ENCODE measurements at places on chromosomes 11 and 22.
A peak's percentile ranks its signal among the peaks of the same experiment; 100 is the strongest.

GRCh38 chr22:48755059-48755949, 1072.4 kb downstream of the BRD1 start:
- DNase-seq = no peak

DNA sequence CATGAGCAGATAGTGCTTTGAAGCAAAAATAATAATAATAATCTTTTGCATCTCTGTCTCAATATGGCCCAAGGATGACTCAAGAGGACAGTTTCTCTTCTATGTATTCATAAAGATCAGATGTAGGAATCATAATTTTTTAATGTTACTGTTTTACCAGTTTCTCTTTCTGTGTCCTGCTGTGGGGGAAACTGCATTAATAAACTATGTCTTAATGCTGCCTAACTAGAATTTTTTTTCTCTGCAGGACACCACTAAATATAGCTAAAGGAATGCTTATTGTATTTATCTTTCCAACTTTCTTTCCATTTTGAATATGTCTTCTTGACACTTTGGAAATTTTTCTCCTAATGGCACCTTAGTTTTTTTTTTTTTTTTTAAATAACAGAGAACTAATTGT, 6.5 kb downstream of the FJX1 start:
- DNase-seq = no peak

DNA sequence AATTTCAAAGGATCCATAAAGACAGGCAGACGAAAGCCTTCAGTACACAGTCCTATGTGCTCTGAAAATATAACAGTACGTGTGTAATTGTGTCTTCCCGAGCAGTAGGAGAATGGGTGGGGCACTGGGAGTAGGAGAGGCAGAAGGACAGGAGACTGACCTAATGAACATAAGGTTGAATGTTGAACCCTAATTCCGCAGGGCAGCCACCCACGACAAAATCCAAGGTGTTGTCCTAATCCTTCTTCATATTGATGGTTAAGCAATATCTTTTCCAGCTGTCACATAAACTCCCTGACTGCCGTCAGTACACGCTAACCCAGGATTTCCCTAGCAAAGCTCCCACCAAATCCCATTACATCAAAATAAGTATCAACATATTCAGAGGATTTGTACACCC, 34.5 kb downstream of the SPATA19 start:
- DNase-seq = no peak

DNA sequence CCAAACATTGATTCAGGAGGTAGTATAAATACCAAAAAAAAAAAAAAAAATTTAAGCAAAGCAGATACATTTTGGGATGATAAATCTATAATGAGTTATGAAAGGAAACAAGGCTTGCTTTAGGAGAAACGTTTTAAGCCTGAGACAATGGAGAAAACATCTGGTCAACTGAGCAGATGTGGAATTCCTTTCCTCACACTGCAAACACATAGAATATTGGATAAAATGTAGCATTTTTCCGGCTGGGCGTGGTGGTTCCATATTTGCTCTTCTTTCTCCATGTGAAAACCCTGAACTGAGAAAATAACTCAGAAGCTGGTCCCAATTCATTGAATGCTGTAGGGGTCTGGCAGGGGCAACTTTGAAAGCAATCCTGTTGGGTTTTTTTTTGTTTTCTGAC, 33.9 kb downstream of the ENDOD1 start:
- no peak for DNase-seq

- DNase-seq = no peak
These were observed 62.3 kb downstream of the AHNAK start for GRCh38 chr11:62484352-62484751.

DNA sequence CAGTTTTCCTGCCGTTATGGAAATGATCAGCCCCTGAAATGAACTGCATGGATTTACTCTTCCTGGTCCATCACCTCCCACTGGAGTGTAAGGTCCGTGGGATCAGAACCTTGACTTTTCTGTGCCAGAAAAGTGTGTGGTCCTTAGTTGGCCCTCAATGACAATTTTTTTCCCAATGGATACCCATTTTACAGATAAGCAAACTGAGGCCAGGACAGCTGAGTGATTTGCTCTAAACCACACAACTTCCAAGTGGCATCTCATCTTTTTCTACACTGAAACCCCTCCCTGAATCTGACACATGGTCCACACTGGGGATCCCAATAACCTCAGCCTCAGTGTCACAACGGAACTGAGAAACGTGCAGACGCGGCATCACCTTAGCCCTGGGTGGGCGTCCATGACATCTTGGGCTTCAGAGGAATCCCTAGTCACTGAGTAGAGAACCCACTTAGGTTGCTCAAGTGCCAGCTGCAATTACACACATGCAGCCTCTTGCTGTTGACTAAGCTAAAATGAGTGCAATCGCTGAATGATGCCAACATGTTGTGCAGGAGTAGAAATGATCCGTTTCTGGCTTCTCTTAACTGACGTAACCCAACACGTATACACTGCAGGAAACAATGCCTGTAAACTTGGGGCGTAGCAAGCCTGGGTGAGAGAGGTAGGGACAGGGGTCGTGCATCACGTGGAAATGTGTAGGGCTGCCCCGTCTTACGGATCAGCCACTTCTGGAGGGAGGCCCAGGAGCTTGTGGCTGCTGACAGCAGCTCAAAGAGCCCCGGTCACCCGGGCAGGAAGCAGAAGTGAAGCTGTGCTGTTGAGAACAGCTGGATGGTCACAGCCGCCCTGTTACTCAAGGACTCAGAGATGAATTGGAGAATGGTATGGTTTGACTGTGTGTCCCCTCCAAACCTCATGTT, 136.3 kb downstream of the SHANK2 start:
- no peak for DNase-seq

DNA sequence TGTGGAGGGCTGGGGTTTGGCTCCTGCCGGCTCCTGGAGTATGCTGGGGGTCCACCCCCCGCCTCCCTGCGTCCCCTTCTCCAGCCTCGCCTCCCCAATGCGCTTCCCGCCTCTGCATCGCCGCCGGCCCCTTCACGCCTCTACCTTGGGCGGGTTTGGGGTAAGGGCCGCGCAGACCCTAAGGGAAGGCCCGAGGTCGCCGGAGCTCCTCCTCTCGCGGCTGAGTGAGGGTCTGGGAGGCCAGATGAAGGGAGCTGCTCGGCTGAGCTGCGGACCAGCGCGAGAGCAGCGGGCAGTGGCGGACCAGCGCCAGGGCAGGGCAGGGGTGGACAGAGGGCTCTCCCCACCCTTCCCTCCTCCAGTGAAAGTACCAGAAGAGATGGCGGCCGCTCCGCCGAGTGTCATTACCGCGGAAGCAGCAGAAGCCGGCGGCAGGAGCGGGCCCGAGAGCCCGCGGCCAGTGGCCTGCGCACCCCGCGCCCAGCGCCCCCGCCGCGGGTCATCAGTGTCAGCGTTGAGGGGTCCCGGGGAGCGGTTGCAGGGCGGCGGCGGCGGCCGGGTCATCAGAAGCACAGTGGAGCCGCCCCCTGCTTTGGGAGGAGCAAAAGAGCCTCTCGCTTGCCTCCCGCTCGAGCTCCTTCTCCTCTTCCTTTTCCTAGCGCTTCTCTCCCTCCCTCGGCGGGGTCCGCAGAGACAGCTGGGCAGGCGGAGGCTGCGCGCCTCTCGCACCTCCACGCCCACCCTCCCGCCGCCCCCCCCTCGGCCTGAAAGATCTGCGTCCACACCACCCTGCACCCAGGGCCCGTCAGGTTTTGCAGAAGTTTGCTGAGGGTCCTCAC, 255.6 kb upstream of the CADM1 start:
- DNase-seq = no peak

DNA sequence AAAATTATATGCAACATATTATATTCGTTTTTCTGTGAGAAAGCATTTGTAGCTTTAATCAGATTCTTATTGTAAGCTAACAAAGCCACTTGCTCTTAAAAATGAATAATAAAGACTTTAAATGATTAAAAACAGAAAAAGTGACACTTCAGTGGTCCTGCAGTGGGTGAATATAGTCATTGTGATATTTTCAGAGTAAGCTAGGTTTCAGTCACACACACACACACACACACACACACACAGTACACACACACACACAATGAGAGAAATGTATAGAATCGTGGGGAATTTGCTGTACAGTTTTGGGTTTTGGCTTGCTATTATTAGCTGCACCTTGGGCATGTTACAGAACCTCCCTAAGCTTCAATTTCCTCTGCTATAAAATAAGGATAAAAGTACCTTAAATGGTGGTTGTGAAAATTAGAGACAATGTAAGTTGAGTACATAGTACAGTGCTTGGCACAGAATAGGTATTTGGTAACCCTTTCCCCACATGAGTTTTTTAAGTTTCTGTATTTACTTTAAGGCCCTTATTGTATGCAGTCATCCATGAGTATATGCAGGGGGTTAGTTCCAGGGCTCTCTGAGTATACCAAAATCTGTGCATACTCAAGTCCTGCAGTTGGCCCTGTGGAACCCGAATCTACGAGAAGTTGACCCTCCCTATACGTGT, 39.8 kb downstream of the CSTPP1 start:
- DNase-seq = no peak

- peak; percentile 80 for DNase-seq
These were observed 451.2 kb downstream of the MIAT start for GRCh38 chr22:27108425-27109114.

DNA sequence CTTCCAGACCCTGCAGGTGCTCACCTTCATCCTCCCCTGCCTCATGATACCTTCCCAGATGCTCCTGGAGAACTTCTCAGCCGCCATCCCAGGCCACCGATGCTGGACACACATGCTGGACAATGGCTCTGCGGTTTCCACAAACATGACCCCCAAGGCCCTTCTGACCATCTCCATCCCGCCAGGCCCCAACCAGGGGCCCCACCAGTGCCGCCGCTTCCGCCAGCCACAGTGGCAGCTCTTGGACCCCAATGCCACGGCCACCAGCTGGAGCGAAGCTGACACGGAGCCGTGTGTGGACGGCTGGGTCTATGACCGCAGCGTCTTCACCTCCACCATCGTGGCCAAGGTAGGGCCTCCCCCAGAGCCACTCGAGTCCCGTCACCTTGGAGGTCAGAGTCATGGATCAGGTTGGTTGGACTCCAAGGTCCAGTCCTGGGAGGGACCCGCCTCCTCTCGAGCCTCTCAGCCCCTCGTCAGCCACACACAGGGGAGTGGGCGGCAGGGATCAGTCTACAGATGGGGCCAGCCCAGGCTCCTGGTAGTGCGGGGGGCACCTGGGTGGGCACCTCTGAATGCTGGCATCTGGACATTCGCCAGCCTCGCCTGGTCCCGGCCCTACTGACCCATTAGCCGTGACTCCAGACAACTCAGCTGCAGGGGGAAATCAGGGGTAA, 34.8 kb upstream of the SLC22A12 start:
- no peak for DNase-seq

- DNase-seq = no peak
These were observed 73.3 kb downstream of the PRSS23 start for GRCh38 chr11:86873573-86874083.

- no peak for DNase-seq
These were observed 2.4 kb downstream of the RNF121 start for GRCh38 chr11:71931245-71931602.

DNA sequence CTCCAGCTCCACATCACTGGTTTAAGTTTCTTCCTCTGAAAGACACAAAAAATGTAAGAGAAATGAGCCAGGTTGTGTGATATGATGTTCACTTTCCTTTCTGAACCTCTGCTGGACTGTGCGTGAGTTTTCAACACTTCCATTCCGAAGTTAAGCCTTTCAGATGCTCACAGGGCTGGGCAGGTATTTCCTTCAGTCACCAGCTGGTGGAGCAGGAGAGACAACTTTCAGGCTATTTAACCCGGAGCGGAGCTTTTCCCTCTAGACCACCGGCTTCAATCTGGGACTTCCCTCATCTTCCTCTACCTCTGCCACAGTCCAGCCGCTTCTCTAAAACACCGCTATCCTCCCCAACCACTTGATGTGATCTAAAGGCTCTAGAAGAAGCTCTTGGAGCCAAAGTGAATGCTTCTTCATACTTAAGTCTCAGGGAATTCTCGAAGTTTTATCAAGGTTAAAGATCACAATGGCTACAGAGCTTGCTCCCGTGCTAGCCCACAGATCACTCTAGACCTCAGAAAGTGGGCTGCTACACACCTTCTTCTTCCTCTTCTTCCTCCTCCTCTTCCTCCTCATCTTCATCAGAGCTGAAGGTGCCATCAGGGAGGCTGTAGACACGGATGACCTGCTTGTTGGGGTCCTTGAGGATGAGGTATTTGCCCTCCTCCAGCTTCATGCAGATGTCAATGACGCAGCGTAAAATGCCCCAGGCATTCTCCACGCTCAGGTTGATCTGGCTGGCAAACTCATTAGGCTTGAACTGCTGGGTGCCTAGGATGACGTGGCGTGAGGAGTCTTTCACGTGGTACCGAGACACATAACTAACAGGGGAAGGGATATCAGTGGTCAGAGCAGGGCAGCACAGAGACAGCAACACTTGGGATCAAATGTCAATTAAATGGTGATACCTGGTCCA, 4.4 kb upstream of the FOXRED2 start:
- peak; percentile 94 for DNase-seq

DNA sequence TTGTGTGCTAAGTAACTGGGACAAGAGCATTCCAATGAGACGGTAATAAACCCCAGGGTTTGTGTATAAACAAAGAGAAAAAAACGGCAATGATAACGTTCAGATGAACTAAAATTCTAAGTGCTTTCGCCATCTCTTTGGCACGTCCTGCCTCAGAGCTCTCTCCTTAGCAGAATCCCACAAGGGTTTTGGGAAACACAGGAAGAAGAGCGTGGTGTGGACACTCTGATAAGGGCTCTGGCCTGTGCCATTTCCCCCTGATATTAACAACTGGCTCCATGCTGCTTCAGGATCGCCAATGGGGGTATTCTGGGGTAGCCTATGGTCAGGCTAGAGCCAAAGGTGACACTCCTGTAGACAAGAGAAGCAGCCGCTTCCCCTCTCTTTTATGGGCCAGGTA, 18.4 kb downstream of the ABCC8 start:
- no peak for DNase-seq

DNA sequence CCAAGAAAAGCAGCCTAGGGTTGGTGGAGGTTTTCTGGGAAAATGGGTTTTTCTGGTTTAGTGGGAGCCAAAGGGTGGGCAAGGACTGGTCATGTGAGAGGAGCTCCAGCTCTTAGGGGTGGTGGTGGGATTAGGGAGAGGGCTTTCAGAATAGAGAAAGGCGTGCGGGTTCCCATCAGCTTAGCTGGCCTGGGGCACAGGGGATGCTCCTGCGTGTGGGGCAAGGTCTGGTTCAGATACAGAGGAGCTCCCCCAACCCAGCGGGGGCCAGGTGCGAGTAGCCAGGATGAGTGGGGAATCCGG, 644 bp downstream of the TMEM134 start:
- no peak for DNase-seq

DNA sequence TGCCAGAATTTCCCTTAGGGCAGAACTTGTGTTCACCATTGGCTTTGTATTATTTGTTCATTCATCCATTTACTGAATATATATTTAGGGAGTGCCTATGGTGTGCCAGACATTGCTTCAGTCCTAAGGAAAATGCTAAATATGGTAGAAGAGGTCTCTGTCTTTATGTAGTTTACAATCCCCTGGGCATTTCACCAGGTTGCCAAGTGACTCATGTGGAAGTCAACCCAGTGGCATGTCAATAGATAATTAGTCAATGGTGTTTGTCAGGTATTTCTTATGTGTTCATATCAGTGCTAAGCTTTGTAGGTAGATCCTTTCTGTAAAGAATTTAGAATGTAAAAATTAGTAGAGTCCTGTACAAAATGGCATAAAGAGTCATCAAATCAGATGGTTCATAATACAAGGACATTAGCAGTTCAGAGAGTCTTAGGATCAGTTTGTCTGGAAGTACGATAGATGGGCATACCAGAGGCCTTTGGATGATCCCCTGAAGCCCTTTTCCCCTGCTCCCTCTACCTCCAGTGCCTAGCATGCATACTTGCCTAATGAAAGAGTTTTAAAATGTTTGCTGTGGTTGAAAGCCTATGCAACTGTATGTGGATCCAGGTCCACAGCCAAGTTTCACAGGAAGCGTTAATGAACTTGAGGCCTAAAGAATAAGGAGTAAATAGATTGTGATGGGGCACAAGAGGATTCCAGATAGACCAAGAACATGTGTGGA, 58.5 kb upstream of the SESN3 start:
- no peak for DNase-seq

Measured in Caki2 (cell line).